ENCODE measurements at places on chromosomes 7 and 10. TPM values are rescaled to one million over a fixed set of nuclear protein-coding genes. Genes with fewer than 3 reads are reported as not detected.

CDK5 gene
- total RNA-seq: 12.2 TPM

ICA1 gene
- 2.4 TPM for total RNA-seq

SRGN gene
- total RNA-seq: 5.2 TPM

RALA gene
- 16.8 TPM for total RNA-seq

TAS2R4 gene
- 0.61 TPM for total RNA-seq

NRBF2 gene
- total RNA-seq: 25.8 TPM

GGCT gene
- total RNA-seq: 49.2 TPM

ZNF117 gene
- 0.15 TPM for total RNA-seq

PTPRN2 gene
- total RNA-seq: 0.04 TPM

GSTO2 gene
- 50.1 TPM for total RNA-seq

ERVW-1 gene
- not detected for total RNA-seq

ZDHHC4 gene
- 40.4 TPM for total RNA-seq

ZNF804B gene
- not detected for total RNA-seq

KCNH2 gene
- total RNA-seq: not detected

NCF1 gene
- total RNA-seq: 1.9 TPM

LIPN gene
- not detected for total RNA-seq

PHKG1 gene
- not detected for total RNA-seq

UPK3BL1 gene
- total RNA-seq: 6.0 TPM

C10orf95 gene
- total RNA-seq: 3.2 TPM

CCL24 gene
- total RNA-seq: not detected

PSMC2 gene
- 186 TPM for total RNA-seq

MOGAT3 gene
- not detected for total RNA-seq

WNT8B gene
- total RNA-seq: not detected

IQUB gene
- total RNA-seq: not detected

PIP gene
- total RNA-seq: not detected

TMEM176A gene
- not detected for total RNA-seq

TMEM229A gene
- total RNA-seq: not detected

SLC13A1 gene
- total RNA-seq: not detected

DOCK4 gene
- 8.2 TPM for total RNA-seq

PBLD gene
- total RNA-seq: 2.2 TPM

PGAM2 gene
- not detected for total RNA-seq

ST8SIA6 gene
- not detected for total RNA-seq

GPR85 gene
- 0.34 TPM for total RNA-seq

RBM28 gene
- 31.8 TPM for total RNA-seq

CYP3A4 gene
- not detected for total RNA-seq

UTF1 gene
- total RNA-seq: not detected

CPXM2 gene
- total RNA-seq: under 0.01 TPM

ZEB1 gene
- total RNA-seq: 1.1 TPM

HACD1 gene
- total RNA-seq: 27.8 TPM

OPN4 gene
- total RNA-seq: not detected

SEC31B gene
- 0.61 TPM for total RNA-seq

IL15RA gene
- total RNA-seq: 7.6 TPM

TSPAN12 gene
- not detected for total RNA-seq

P4HA1 gene
- total RNA-seq: 37.3 TPM

SLC26A5 gene
- total RNA-seq: not detected

PITX3 gene
- total RNA-seq: 0.55 TPM

ARHGAP21 gene
- total RNA-seq: 57.0 TPM

PPP1R9A gene
- not detected for total RNA-seq

ZNF735 gene
- not detected for total RNA-seq

TMEM26 gene
- total RNA-seq: not detected

PDE6C gene
- total RNA-seq: not detected

RTKN2 gene
- total RNA-seq: 0.99 TPM

AGR2 gene
- 2.2 TPM for total RNA-seq

MYOF gene
- total RNA-seq: 123 TPM

CRTAC1 gene
- not detected for total RNA-seq

CLDN4 gene
- total RNA-seq: 1.5 TPM

ZNF511 gene
- total RNA-seq: 38.3 TPM

DOCK1 gene
- 37.3 TPM for total RNA-seq

TMEM209 gene
- 15.1 TPM for total RNA-seq

DPP6 gene
- not detected for total RNA-seq

Data from hair follicular keratinocyte (primary cell).